ENCODE measurements at places on chromosomes 7 and 10.

DNA sequence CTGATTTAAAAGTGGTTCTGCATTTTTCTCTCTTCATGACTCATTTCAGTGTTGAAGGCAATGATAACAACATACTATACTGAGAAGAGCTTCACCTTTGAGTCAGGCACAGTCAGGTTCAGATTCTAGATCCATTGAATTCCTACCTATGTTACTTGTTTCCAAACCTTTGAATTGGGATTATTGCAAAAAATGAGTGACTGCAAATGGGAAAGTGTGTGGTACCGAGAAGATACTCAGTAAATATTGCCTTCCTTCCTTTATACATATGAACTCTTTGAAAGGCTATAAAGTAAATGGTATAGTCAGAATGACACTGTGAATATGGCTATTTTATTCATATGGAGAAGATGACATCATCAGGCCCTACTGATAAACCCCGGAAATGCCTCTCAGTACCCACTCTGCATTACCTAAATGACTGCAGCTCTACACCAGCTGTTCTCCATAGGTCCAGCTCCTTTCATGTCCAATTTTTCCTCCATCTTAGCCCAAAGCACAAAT, 66.7 kb upstream of the FGL2 start:
- DNase-seq = no peak

GRCh38 chr10:60406182-60406581, 16.5 kb upstream of the ANK3 start:
- DNase-seq = no peak

GRCh38 chr10:34889004-34889869, 74.1 kb upstream of the PARD3 start:
- peak; percentile 79 for DNase-seq

- no peak for DNase-seq
Observed at GRCh38 chr10:44011603-44011981, 362.9 kb upstream of the ZNF32 start.

DNA sequence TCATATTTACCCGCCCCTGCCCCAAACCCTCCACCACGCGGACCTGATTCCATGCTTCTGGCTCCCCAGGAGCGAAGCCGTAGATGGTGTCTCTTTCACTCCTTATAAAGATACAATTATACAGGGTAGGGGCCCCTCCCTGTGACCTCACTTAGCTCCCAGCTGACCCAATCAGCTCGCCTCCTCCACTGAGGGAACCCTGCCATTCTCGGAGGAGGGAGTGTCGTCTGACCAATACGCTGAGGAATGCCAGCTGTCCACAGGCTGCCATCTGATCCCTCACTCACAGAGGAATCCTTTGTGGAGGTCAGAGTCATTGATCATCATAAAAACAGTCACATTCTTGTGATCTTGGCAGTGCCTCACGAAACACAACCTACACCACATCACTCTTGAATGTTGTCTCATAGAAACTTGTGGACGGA, 67.5 kb upstream of the INSIG1 start:
- DNase-seq = peak; percentile 79

DNA sequence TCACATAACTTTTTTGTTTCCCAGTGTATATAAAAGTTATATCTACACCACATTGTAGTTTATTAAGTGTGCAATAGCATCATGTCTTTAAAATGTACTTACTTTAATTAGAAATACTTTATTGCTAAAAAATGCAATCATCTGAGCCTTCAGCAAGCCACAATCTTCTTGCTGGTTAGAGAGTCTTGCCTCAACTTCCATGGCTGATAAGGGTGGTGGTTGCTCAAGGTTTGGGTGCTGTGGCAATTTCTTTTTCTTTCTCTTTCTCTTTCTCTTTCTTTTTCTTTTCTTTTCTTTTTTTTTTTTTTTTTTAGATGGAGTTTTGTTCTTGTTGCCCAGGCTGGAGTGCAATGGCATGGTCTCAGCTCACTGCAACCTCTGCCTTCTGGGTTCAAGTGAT, 360.0 kb downstream of the MAGI2 start:
- no peak for DNase-seq

DNA sequence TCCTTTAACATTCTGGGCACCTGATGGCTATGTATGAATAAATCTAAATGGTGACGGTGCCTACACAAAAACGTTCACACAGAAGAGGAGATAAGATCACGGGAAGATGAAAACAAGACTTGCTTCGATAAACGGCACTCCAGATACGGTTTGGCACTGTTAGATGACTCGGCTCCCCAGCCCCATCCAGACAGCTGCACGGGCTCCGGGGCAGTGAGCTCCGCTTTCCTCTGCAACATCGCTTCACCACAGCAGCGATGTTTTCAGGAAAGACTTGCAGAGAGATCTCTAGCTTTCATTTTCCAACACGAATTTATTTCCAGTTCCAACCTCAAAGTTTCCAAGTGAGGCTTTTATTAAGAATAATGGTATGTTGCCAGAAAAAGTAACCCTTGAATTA, 132.1 kb downstream of the KLF6 start:
- DNase-seq = no peak

- DNase-seq = no peak
Observed at GRCh38 chr10:1762076-1762475, 24.8 kb upstream of the ADARB2 start.

Measured in adipocyte (in vitro differentiated cells).